ENCODE measurements at places on chromosomes 3 and 15.

DNA sequence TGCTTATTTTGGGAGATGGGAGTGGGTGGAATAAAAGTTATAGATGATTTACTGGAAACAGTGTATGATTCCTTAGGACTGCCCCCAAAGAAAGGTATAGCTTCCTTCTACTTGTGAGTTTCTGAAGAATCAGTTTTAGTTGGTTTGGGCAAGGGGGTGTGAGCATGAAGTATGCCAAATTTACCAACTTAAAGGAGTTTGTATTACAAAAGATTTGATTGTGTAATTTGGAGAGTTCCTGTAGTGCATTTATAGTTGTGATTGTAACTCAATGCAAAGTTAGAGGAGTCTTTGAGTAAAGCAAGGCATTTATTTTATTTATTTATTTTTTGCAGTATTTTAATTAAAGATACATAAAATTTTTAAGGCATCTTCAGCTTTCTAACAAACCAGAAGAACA, 42.8 kb downstream of the TSC22D2 start:
- no peak for DNase-seq

DNA sequence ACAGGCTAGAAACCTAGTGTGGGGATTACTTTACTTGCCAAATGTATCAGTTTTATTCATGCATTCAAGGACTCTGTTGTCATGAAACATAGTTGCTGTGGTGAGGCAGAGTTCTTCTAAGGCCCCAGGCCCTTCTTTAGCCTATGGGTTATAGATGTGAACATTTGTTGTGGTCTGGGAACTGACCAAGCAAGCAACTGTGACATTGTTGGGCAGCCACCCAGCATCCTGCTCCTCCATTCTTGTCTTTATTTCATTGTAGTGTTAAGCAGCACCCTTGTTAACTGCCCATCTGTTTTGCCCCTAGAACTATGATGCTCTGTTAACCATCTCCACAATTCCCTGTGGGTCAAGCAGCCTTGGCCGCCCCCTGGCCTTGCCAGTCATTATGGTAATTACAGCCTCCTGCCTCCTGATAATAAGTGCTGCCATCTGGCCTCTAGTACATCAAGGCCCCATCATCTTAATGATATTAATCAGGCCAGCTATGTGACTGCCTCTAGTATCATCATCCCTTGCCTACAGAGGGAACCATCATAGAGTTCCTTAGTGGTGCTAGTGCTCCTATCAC, 12.2 kb upstream of the IFT57 start:
- no peak for DNase-seq

- no peak for DNase-seq
Observed at GRCh38 chr3:34109021-34109420, 310.6 kb downstream of the PDCD6IP start.

DNA sequence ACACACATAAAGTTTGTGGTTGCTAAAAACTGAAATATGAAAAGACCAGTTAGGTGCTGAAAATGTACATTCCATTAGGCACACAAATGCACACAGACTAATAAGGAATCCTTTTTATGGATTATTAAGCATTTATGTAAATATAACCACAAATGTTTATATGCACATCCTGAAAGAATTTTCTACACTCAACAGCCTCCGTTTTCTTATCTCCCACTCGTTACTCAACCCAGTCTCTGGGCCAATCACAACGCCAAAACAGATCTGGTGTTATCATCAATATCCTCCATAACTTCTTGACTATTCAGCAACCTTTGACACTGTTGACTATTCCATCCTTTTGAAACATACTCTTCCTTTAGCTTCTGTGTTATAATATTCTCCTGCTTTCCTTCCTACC, 136.4 kb downstream of the ATP8B4 start:
- DNase-seq: no peak

DNA sequence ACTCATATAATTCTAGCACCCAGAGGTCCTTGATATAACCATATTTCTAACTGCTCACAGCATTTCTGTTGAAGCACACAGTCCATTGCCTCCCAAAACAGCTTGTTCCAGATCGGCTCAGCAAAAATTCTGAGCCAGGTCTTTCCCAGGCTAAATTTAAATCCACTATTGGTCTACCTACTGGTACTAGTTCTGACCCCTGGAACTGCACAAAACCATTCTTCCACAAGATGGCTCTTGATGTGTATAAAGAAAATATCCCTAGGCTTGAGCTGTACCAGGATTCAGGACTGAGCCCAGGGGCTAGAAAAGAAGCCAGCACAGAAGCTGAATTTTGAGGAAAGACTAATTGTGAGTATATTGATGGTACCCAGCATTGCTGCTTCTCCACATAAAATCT, 75.4 kb upstream of the ABHD17C start:
- no peak for DNase-seq

GRCh38 chr15:75309711-75310110, 26.2 kb upstream of the COMMD4 start:
- DNase-seq: no peak

DNA sequence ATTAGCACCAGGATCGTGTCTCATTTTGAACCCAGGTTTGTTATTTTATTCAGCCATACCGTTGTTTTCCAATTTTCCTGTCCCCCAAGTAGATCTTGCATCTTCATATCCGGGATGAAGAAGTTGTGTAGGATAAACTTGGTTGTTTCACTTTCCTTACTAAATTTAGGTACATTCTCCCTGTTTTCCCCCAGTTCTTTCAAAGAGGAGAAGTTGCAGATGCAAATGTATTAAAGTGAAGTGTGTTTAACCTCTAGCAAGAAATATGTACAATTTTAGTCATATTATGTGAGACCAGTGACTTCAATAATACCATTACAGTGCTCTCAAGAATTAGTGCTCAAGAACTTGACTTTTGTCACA, 1.3 kb downstream of the ATXN7 start:
- no peak for DNase-seq

- DNase-seq: no peak
Observed at GRCh38 chr15:87575896-87576473, 680.6 kb downstream of the NTRK3 start.

- DNase-seq: no peak
Observed at GRCh38 chr3:66053550-66054094, 14.9 kb upstream of the MAGI1 start.

GRCh38 chr3:76643623-76644304, 396.1 kb upstream of the ROBO2 start:
- no peak for DNase-seq

GRCh38 chr3:54137311-54137710, 15.0 kb downstream of the CACNA2D3 start:
- DNase-seq: no peak

GRCh38 chr3:100864471-100865250, 128.6 kb downstream of the ABI3BP start:
- DNase-seq: no peak

DNA sequence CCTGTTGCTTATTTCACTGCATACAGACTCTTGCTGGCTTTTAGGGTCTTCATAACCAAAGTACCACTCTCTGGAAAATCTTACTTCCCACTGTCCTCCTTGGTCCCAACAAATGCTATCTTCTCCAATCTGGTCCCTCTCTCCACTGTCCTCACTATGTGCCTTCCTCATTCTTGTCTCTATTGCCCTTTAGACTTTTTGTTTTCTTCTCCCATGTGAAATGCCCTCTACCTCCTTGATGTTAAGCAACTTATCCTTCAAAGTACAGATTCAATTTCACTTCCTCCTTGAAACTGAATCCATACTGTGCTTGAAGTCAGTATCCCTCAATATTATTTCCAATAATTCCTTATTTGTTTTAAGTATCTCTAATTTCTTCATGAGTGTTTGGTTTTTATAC, 60.8 kb downstream of the CGGBP1 start:
- no peak for DNase-seq

Data from midbrain (tissue), 1 donor.